ENCODE measurements at places on chromosomes 5 and 9.

DNA sequence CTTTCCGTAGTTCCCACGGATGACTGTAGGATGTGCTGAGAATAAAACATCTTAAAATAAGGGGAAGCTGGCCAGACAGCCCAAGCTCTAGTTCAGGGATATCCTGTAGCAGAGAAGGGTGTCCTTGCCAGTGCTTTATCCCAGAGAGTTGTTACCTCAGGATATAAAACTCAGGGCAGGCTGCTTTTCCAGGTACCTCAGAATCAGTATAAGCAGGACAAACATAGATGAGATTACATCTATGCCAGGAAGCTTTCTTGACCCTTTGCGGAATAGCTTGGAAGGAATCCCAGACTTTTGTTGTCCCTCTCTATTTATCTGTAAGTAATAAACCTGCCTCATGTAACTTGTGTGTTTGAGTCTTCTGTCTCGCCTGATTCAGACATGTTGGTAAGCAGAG lies 565.7 kb downstream of the PRDM9 start:
- no peaks in the 10 kb centered on the region for H3K27me3 ChIP-seq
- H3K4me1 ChIP-seq, result no peaks in the 10 kb centered on the region
- DNase-seq, result no peak
- H3K36me3 ChIP-seq, result no peaks in the 10 kb centered on the region
- no peak overlapping the region for H3K4me3 ChIP-seq

GRCh38 chr9:131735238-131736128 lies 4.4 kb downstream of the RAPGEF1 start:
- peak overlapping the region; percentile 96 for H3K27ac ChIP-seq
- H3K27me3 ChIP-seq, result no peaks in the 10 kb centered on the region
- peak overlapping the region; percentile 73 for H3K4me3 ChIP-seq
- DNase-seq, result no peak

GRCh38 chr5:110852541-110852940 lies 113.7 kb downstream of the SLC25A46 start:
- H3K27me3 ChIP-seq, result no peaks in the 10 kb centered on the region
- H3K4me3 ChIP-seq, result no peak overlapping the region
- no peak for DNase-seq
- no peaks in the 10 kb centered on the region for H3K4me1 ChIP-seq
- no peak overlapping the region for H3K27ac ChIP-seq

GRCh38 chr9:104863180-104863883 lies 64.6 kb downstream of the ABCA1 start:
- no peaks in the 10 kb centered on the region for H3K4me1 ChIP-seq
- no peak overlapping the region for H3K4me3 ChIP-seq
- no peaks in the 10 kb centered on the region for H3K27me3 ChIP-seq
- peak; percentile 28 for DNase-seq

- H3K27ac ChIP-seq, result no peak overlapping the region
- no peaks in the 10 kb centered on the region for H3K36me3 ChIP-seq
- H3K4me3 ChIP-seq, result no peak overlapping the region
These were observed 195.2 kb downstream of the PTTG1 start for GRCh38 chr5:160616712-160617497.

Measured in activated T-helper 1 cell treated with anti-CD3 and anti-CD28 coated beads, Interleukin-12 subunit alpha, Interleukin-12 subunit beta, Interleukin-2, Interleukin-4 antibody, amounts not matched to agents 30 ng/mL and 10 ng/mL and 1 ng/mL, durations not matched to agents 14 hours and 24 hours and 36 hours (primary cell).